ENCODE measurements at places on chromosomes 11 and 22. TPM values are rescaled to one million over a fixed set of nuclear protein-coding genes. Genes with fewer than 3 reads are reported as not detected.

Gene LDLRAD3
- polyA plus RNA-seq: 20.7 TPM

Gene KCNK7
- 1.4 TPM for polyA plus RNA-seq

DNA sequence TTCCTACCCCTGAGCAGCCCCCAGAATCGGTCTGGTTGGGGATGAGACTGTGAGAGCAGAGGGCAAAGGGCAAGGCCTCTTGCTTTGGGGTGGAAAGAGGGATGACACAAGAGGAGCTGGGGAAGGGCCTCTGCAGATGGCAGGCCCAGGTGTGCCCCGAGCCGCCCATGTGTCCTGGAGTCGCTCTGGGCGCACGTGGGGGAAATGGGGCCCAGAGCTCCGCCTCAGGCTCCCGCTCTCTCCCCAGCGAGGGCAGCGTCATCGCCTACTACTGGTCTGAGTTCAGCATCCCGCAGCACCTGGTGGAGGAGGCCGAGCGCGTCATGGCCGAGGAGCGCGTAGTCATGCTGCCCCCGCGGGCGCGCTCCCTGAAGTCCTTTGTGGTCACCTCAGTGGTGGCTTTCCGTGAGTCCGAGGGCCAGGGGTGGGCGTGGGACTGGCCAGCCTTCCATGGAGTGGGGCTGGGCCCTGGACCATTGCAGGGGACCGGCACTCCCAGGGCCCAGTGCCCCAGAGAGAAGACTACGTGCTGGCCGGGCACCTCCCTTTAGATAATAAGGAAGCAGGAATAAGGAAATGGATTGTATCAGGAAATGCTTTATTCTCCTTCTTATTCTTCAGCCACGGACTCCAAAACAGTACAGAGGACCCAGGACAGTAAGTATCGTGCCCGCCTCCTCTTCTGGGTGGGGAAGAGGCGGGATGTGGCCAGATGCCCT lies 30.1 kb downstream of the ST14 start:
- no peak for DNase-seq

Gene C22orf42
- not detected for polyA plus RNA-seq

Gene APOBEC3G
- polyA plus RNA-seq: 5.0 TPM

GRCh38 chr11:10480026-10480425 lies 25.0 kb downstream of the AMPD3 start:
- DNase-seq: no peak

DNA sequence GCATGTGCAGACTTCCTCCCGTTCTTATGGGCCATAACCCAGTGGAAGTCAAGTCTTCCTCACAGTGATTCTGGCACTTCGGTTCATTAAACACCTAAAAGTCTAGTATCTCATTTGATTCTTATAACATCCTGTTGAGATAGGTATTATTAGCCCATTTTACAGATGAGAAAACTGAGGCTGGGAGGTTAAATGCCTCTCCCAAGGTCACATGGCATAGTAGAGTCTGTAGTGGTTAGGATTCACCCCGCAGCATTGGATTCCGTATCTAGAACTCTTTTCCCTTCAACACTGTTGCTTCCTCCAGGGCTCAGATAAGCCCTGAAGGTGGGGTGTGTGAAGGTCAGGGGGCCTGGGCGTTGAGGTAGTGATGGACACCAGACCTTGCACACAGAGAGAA lies 3.4 kb downstream of the GPHA2 start:
- DNase-seq: no peak
